ENCODE measurements at places on chromosomes 4 and X. TPM values are rescaled to one million over a fixed set of nuclear protein-coding genes. Genes with fewer than 3 reads are reported as not detected.

DNA sequence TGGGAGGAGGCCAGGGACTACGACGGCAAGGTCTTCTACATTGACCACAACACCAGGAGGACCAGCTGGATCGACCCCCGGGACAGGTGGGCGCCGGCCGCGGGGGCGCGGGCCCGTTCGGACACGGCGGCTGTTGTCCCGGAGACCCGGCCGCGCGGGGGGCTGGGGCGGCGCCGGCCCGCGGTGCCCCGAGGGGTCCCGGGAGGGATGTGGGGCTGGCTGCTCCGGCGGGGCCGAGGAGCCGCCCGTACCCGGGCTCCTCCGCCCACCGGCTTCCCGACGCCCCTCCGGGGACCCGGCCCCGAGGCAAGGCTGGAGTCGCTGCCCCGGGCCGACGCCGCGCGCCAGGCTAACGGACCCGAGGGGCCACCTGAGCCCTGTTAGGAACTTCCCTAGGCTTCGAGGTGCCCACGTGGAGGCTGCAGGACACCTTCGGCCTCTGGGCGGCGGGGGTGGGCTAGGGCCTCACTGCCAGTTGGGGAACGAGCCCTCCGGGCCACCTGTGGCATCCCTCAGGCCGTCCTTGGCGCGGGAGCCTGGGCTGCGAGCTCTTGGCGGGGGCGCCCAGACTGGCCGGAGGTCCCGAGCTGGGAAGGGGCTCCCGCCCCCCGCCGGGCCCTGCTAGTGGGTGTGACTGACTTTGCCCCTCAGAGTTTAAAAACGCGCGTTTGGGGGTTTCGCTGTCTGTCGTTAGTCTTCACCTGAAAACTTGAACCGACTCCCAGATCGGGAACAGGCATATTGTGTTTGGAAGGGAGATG lies 660 bp downstream of the WWC2 start:
- DNase-seq: no peak

- DNase-seq: no peak
These were observed 319.0 kb downstream of the DKK2 start for GRCh38 chr4:106717091-106717490.

DNA sequence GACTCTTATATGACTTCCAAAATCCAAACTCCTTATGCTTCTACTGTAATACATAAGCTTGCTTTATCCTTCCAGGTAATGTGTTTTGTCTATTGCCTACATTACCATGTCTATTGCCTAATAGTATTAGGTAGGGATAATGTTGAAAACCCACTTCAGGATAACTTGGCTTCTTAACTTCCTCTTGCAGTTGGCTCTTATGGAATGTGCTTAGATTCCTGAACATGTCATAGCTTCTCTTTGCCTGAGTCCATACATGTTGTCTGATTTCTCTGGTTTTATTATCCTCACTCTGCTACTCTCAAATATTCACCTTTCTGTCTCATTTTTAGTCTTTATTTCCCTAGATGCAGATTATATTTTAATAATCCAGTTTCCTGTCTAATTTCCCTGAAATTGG lies 599.9 kb downstream of the IL15 start:
- no peak for DNase-seq

The CABS1 gene
- polyA plus RNA-seq: not detected

Data from urinary bladder (tissue), 4 donors.